Stimulated activated CD4-positive, alpha-beta T cell treated with anti-CD3 and anti-CD28 coated beads, Interleukin-15, amount 100 ng/mL, for 48 hours (primary cell): ENCODE measurements at places on chromosomes 11 and 22.

DNA sequence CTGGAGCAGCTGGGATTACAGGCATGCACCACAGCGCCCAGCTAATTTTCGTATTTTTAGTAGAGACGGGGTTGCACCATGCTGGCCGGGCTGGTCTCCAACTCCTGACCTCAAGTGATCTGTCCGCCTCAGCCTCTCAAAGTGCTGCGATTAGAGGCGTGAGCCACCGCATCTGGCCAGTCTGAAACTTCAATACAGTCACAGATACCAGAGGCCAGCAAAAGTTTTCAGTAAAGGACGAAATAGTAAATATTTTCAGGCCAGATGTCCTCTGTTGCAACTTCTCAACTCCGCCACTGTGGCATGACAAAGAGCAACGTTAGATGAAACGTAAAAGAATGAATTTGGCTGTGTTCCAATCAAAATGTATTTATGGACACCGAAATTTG lies 403.6 kb downstream of the MN1 start:
- no peak for DNase-seq

- no peak for DNase-seq
Measured at GRCh38 chr11:118099838-118100556, 13.2 kb upstream of the SMIM35 start.

DNA sequence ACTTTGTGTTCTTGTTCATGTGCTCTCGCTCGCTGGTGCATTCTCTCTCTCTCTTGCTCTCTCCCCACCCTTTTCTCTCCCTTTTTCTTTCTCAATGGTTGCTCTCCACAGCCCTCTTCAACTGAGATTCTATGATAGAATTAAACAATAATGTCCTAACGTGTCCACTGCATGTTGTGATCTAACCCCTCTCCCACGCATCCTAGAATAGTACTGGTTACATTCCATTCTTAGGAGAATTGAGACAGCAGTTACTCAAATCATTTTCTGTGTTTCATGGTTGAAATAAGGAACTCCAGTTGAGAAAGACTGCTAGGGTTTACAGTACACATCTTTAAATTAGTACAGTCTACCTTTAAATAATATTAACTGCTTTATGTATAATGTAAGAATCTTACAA lies 318.1 kb upstream of the PITPNB start:
- no peak for DNase-seq

- no peak for DNase-seq
Measured at GRCh38 chr11:110311783-110312579, 15.6 kb upstream of the RDX start.
